Stimulated activated naive CD4-positive, alpha-beta T cell treated with Interleukin-2 at 50 U/mL for 16 hours (primary cell): ENCODE measurements at places on chromosomes 7 and 10.

- DNase-seq, result no peak
Observed at GRCh38 chr7:105060923-105061322, 46.9 kb downstream of the KMT2E start.

DNA sequence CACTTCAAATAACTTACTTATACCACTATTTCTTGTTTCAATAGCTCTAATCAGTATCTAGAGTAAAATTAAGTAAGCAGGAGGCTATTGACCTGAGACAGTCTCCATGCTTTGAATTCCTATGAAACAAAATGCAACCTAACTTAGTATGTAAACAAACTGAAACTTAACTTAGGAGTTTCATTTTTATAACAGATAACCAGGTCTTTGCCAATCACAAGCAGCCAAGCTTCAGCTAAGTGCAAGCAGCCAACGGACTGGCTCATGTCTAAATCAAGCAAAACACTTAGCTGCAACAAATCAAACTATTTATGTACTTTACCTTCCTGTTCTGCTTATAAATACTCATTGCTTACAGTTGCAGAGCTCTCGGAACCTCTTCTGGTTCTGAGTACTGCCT is 4.4 kb upstream of the GSTK1 start:
- no peak for DNase-seq

DNA sequence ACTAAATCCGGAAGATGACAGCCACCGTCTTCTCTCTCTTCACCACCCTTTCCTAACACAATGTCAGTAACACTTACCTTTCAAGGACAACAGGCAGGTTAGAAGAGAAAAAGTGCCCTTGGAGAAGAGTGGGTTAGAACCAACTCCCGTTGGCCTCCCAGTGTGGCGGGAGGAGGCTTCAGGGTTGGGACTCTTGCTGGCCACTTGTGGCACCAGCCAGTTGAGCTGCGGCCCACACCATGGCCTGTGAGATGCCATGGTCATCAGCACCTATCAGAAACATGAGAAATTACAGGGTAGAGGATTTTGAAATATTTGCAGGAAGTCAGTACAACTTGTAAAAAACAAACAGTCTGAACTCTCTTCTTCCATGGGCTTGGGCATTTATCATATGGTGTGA is 93.8 kb downstream of the MKI67 start:
- no peak for DNase-seq

- DNase-seq, result no peak
Observed at GRCh38 chr10:113410618-113411017, 142.2 kb upstream of the HABP2 start.

GRCh38 chr10:77537720-77538373 is 99.8 kb downstream of the KCNMA1 start:
- no peak for DNase-seq

GRCh38 chr7:130394421-130395195 is 14.3 kb downstream of the CPA1 start:
- no peak for DNase-seq

GRCh38 chr10:61921143-61921542 is 19.6 kb downstream of the ARID5B start:
- DNase-seq, result no peak

- DNase-seq, result no peak
Observed at GRCh38 chr7:47225387-47226131, 356.4 kb downstream of the TNS3 start.

GRCh38 chr10:49001402-49001801 is 61.8 kb upstream of the LRRC18 start:
- DNase-seq, result no peak

GRCh38 chr7:52726986-52727385 is 308.4 kb upstream of the POM121L12 start:
- DNase-seq, result no peak

- no peak for DNase-seq
Observed at GRCh38 chr7:109387530-109387929, 817.9 kb downstream of the DNAJB9 start.
